H9 (cell line): ENCODE measurements at places on chromosomes 16 and 17.

GRCh38 chr16:17365211-17365541 lies 105.6 kb downstream of the XYLT1 start:
- no peak for DNase-seq

GRCh38 chr16:66622863-66623262 lies 18.4 kb downstream of the CMTM3 start:
- no peak for DNase-seq

DNA sequence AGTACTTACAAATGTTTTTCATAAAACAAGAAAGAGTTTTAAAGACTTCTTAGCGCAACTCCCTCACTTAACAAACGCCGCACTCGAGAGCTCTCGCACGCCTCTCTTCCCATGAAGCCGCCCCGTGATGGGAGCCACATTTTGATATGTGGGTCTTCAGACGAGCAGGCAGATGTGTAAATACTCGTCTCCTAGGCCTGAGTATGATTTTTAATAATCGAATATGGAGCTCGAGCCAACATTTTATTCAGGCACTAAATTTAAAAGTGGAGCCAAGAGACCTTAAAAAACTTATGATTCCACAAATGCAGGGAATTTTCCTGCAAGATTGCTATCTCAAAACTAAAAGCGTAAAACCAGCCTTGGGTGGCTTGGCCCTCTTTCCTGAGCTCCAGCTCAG lies 55.4 kb downstream of the IRX6 start:
- DNase-seq, result no peak

DNA sequence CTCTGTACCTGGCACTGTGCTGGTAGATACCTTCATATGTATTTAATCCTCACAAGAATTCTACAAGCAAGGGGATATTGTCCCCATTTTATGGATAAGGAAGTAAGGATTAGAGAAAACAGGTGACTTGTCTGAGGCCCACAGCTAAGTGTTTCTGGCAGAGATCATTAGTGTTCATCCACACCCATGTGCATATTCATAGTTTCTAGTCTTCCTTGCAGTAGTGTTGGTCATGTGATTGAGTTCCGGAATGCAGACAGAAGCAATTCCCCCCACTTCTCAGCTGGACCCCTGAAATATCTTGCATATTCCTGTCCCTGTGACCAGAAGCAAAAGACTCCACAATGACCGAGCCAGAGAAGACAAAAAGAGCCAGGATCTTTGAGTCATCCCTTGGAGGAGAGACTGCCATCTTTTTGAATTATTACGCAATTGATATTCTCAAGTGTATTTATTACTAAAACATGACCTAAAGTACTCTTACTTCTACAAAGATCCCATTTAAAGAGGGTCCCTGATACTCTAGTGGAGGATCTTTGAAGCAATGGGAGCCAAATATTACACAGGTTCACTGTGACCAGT lies 43.4 kb downstream of the SOX9 start:
- no peak for DNase-seq

GRCh38 chr17:30273373-30273772 lies 18.4 kb downstream of the BLMH start:
- DNase-seq, result no peak

- peak; percentile 23 for DNase-seq
Measured at GRCh38 chr17:17497845-17498520, 1.8 kb upstream of the RASD1 start.

DNA sequence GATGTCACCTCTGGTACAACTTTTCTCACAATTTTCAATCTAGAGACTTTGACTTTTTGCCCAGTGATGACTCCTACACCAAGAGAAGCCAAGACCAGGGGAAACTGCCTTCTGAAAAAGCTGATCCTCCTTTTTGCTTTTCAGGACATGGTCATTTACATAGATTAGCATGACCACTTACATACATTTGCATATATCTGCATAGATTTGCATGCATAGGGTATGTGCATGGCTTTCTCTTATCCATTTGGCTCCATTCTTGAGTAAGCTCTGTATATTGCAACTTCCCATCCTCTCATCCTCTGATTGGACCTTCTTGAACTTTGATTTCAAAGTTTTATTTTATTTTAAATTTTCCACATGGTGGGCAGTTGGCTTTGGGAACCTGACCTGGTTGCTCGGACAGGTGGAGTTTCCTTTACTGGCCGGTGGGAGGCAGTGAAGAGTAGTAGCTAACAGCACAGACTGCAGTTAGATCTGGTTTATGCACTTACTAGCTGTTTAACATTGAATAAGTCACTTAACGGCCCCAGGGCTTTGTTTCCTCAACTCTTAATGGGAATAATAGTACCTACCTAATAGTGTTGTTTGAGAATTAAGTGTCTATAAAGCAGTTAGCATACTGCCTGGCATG lies 92.9 kb downstream of the GPR139 start:
- DNase-seq, result peak; percentile 54

DNA sequence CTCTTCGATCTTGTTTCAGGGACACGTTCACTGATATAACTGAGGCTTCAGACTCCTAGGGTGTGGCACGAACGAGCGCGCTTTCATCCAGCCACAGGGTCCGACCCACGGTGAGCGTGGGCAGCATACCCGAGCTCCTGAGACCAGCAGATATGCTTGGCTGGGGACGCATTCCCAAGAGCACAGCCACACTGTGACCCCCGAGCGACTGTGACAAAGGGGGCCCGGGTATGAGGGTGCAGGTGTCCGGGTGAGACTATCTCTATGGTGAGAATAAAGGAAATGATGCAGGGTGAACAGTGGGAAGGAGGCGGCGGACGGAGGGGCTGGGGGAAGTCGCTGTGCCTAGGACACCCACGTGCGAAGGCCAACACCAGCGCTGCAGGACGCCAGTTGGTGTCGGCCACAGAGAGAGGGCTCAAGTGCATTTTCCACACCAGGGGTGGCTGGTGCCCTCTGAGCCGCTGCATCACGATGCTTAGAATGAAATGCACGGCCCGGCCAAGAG lies 17.6 kb downstream of the RPH3AL start:
- peak; percentile 35 for DNase-seq

- no peak for DNase-seq
Measured at GRCh38 chr16:80751167-80751566, 53.2 kb downstream of the CDYL2 start.

- DNase-seq, result no peak
Measured at GRCh38 chr16:17510567-17510966, 39.8 kb upstream of the XYLT1 start.

GRCh38 chr17:8332688-8333087 lies 7.0 kb upstream of the ODF4 start:
- no peak for DNase-seq

DNA sequence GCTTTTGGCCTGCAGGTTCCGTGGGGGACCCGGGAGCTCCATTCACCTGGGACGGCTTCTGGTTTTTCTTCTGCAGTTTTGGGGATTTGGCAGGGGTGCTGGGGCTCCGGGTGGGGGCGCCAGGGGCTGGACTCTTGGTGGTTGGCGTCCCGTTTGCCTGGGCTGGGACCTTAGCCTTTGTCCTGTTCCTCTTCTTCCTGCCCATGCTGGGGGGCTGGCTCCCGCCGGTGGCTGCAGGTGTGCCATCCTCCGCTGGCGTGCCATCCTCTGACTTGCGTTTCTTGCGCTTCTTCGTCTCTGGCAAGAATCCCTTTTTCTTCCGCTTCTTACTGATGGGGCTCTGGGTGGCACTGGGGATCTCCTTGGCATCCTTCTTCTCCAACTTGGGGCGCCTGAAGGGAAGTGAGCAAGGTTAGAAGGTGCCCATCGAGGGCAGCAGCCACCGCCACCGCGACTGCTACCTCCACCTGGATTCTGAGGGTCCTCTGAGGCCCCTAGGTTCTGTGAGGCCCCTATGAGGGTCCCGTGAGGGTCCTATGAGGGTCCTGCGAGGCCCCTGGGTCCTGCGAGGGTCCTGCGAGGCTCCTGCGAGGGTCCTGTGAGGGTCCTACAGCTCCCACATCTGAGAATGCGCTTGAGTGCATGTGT lies 15.5 kb downstream of the MYBBP1A start:
- no peak for DNase-seq

DNA sequence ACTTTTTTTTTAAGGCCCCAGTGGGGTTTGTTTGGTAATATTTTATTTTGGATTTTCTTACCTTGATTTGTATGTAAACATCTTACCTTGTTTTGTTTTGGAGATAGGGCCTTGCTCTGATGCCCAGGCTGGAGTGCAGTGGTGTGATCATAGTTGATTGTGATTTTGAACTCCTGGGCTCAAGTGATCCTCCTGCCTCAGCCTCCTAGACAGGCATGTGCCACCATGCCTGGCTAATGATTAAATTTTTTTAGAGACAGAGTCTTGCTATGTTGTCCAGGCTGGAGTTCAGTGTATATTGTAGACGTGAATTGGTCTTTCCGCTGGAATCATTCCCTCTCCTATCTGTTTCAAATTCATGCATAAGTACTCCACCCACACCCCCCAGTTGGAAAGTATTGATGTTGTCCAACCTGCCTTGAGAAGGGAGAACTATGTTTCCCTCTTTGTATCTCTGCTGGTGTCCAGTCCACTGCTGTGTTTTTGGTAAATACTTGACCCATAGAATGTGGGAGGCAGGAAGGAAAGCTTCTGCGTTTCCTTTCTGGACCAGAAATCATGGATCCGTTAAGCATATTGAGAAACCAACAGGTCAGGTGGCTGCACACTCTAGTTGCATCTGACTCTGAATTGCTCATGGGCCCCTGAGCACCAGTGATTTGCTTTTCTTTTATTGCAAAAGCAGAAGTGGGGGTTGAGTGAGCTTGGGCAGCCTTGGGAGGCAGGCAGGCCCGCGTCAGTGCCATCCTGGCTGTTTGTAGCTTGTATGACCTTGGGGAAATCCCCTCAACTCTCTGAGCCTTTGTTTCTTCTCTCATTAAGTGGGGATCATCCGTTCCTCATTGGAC lies 25.0 kb downstream of the RMI2 start:
- DNase-seq, result no peak

DNA sequence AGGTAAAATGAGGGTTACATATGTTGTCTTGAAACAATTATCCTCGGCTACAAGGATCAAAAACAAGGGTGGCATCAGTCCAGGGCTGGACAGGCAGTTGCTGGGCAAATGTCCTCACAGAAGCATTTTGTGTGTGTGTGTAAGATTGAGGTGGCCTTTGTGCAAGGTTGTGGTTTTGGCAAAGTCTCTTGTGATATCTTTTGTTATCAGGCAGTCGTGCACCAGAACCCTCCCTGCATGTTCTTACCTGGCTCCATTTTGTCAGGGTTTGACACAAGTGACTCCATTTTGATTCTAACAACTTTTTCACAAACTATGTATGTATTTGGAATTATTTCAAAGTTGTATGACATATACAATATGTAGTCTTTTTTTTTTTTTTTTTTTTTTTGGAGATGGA lies 20.0 kb downstream of the CHAD start:
- DNase-seq, result no peak

GRCh38 chr16:25060920-25061319 lies 45.8 kb upstream of the ARHGAP17 start:
- DNase-seq, result no peak

GRCh38 chr17:12318571-12319266 lies 298.0 kb downstream of the MAP2K4 start:
- DNase-seq, result no peak

DNA sequence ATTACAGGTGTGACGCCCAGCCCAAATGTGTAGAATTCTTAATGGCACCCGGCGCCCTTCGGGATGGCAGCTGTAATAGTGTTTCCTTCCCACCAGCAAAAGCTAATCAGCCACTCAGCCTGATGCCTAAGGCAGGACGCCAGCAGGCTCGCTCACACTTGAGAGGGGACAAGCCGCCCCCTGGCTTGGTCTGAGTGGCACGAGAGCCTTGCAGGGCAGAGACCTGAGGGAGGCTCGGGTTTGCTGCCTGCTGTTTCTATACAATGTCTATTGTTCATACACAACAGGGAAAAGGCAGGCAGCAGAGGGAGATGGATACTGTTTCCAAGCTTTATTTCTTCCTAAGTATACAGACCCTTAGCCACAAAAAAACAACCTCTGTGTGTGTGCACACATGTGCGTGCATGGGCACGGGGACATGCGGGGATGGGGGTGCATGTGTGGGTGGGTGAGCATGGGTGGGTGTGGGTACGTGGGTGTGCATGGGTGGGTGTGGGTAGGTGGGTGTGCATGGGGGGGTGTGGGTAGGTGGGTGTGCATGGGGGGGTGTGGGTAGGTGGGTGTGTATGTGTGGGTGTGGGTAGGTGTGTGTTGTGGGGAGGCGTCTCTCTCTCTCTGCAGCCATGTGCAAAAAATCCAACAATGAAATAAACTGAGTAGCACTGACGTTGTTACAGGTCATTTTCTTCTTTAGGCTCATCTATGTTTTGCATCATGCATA lies 10.0 kb downstream of the SLC38A8 start:
- DNase-seq, result no peak

- peak; percentile 71 for DNase-seq
Measured at GRCh38 chr17:29292992-29293889, 707 bp downstream of the NUFIP2 start.

DNA sequence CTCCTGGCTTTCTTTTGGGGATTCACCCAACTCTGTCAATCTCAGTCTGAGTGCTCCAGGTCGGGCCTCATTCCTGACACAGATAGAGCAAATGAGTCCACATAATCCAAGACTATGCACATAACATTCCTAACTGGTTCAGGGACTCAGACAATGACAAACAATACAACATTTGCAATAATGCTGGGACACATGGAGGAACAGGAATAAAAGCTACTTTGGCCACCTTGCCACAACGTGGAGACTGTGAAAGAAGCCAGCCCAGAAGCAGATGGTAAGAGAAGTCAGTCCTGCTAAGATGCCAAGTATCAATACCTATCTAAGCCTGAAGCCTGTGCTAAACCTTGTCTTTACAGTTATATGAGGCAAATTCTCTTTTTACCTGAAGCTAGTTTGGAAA lies 39.0 kb downstream of the GLG1 start:
- DNase-seq, result no peak

- DNase-seq, result no peak
Measured at GRCh38 chr16:85090873-85091521, 21.3 kb downstream of the CIBAR2 start.

GRCh38 chr16:1705688-1706385 lies at the start of gene MAPK8IP3:
Gene MAPK8IP3 (plus strand): TSS chr16:1706195. CDS start chr16:1706340, 145 bp downstream.
- DNase-seq, result peak; percentile 92

DNA sequence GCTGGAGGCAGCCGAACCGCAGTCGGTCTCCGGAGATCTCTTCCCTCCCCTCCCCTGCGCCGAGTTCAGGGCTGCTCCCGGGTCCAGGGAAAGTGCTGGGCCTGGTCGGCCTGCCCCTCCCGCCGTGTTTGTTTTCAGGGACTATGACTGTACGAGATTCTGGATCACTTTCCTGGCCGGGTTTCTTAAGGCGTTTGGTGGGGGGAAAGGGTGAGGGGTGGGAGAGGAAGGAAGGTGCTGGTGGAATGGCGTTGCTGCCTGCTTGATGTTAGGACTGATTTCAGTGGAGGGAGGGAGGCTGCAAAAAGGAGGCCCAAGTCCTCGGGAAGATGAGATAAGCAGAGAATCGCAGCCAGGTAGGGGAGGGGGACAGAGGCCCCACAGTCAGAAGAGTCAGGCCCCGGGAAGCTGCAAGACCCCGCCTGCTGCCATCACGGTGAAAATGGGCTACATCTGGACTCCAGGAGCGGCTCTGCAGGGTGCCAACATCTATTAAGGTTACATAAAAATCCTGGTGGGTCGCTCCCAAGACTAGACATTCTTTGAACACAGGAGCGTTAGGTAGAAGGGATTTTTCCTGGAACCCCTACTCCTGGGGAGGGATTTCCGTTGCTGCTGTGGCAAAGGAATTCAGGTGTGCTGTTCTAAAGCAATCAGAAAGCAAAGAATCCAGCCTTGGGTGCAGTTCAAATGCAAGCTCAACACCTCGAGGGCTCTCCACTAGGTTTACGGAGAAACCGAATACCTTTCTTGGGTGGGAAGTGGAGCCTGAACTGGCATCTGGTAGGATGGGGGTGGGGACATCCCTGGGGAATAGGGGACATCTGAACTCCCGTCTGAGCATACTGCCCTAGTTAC lies 1.2 kb downstream of the ARHGAP44 start:
- no peak for DNase-seq

- DNase-seq, result no peak
Measured at GRCh38 chr17:58808609-58809563, 53.2 kb downstream of the PPM1E start.

GRCh38 chr17:57675427-57676387 lies 69.4 kb downstream of the CCDC182 start:
- DNase-seq, result peak; percentile 20
